ENCODE measurements at places on chromosomes 13 and 19.

DNA sequence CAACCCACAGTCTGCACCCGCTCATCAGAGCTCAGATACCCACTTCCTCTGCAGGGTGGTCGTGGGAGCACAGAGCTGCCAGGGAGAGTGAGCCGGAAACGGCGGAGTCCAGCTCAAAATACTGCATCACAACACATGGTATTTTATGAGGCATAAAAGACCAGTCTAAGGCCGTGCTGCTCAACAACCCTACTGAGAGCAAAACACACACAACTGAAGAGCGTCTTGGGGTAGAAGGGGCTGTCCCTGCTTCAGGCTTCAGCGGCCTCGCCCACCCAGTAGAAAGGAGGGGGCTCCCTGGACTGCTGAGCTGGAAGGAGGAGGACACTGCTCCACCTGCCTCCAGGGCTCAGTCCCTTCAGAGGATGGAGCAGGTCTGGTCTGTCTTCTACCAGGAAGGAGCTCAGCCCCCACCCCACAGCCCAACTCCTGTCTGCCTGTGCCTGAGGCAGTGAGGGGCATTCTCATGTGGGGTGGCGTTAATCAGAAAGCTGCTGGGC, 36.9 kb downstream of the NAXD start:
- no peak for DNase-seq

DNA sequence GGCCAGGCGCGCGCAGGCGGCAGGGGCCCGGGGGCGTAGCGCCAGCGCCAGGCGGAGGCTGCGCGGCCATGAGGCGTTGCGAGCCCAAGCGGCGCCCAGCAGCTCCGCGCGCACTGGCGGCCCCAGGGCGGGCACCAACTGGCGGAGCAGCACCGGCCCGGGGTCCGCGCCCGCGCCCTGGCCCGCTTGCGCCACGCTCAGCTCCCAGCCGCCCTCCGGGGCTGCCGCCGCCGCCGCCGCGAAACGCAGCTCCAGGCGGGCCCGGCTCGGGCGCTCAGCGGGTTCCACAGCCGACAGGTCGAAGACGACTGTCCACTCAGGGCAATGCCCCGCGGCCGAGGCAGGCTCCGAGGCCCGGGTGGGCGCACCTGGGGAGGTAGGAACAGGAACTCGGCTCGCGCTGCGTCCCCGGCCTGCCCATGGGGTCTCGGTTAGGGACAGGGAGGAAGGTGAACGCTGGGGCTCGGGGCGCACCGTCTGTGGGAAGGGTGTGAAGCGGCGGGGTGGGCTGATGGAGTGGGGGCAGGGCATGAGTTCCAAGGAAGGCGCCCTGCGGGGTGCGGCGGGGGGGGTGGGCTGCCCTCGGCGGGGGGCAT, 26.8 kb downstream of the CERS1 start:
- no peak for DNase-seq

GRCh38 chr13:25673711-25674110, 301.9 kb downstream of the ATP8A2 start:
- DNase-seq: no peak

GRCh38 chr19:6527893-6528543, 2.8 kb upstream of the TNFSF9 start:
- DNase-seq: no peak

DNA sequence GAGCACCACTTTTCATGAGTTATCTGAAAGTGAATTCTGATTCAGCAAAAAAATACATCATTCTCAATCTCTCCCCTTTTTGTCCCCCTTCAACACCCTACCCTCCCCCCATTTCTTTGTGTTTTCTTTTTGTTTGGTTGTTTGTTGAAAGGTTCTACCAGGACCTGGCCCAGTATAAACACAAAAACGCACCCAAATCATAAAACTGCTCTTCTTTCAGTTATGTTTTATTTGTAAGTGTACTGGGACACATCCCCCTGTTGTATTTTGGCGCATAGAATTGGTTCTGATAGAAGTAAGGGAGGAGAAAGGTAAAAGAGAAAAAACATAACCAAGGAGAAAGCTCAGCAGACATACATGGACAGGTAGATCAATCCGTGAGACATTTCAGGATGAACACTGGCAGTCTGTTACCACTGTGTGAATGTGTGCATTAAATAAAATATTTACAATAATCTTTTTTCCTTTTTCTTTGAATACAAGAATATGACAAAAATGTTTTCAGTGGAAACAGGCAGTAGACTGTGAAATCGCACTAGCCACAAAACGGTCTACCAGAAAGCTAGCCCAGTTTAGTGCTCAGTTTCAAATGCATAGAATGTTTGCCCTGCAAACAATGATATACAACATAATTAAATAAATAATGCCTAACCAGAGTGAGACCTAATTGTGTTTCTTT, 4.2 kb downstream of the POU4F1 start:
- DNase-seq: no peak

DNA sequence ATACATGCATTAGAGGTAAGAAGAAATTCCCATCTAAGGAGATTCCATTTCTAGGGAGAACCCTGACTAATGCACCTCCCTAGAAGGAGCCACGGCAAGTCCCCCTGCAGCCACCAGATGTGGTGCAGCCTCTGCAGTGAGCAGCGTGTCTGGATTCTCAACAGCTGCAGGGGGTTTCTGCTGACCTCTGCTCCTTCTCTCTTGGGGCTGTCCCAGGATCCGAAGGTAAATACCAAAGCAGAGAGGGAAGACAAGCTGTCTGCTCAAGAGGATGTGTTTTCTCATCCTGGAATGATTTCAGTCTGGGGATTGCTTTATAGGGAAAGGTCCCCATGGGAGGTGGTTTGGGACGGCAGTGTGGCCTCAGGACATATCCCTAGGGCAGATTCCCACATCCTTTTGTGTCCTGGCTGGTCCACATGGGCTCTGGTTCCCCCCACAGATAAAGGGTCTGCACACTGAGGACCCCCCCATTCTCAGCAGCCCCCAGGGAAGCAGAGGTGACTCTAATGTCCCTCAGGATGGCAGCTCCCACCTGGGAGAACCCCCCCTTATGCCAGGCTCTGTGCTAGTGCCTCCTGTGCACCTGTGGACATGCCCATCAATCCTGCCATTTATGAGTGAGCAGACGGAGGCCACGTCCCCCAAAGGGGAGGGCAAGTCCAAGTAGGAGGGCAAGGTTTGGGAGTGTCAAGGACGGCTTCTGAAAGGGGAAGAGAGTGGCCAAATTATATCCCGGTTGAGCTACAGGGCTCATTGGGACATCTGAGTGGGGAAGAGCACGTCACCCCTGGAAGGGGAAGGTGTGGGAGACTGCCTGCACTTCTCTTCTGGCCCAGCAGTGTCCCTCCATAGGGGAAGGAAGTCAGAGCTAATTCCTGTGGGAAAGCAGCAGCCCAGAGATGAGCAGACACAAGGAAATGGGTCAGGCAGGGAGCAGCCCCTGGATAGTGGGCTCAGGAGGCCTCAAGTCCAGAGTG, 10.2 kb upstream of the OR10H5 start:
- no peak for DNase-seq

GRCh38 chr19:13959962-13960862, 7.9 kb downstream of the DCAF15 start:
- no peak for DNase-seq

DNA sequence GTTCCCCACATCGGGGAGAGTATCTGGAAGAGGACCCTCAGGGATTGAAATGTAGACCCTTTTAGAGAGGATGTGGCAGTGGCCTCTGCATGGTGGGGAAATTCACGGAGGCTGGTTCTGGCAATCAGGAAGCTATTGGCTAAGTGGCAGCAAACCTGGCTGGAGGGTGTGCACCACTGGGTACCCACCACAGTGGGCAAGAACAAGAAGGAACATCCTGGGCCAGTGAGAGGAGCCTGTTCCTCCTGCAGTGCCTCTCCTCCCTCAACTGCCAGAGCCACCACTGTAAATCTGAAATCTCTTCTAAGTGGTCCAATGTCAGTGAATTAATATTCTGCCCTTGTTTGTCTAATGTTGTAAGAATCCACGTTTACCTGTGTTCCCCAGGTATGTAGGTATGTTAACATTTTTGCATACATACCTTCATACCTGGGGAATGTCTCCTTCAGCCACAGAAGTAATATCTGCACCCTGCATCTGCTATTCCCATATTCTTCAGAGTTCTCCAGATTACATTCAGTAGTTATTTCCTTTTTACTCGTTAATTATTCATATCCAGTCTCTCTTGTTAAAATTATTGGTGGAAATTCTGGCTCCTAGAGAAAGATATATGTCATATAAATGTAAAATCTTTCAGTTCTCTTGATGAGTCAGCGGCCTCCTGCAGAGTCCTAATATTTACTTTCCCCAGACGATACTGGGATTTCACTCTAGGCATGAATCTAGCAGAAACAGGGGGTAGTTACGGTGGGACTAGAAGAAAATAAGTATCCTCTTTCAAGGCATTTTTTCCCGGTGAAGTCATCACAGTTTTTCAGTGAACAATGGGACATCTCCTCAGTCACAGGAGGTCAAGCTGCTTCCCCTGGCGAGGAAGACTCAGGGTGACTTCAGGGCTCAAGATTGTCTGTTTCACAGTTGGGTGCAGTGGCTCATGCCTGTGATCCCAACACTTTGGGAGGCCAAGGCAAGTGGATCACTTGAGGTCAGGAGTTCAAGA, 148.3 kb downstream of the MYO16 start:
- DNase-seq: no peak

DNA sequence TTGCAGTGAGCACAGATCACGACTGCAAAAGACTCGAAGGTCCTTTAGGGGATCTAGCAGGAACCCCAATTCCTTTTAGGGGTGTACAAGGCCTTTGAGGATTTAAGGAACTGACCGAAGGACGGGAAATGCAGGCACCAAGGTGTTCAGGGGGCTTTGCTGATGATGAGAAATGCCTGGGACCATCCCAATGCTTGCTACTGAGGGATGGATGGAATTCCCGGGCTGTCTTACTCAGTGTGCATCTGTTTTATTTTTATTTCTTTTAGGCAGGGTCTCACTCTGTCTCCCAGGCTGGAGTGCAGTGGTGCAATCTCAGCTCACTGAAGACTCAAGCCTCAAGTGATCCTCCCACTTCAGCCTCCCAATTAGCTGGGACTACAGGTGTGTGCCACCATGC, 11.3 kb downstream of the PRR22 start:
- DNase-seq: no peak

DNA sequence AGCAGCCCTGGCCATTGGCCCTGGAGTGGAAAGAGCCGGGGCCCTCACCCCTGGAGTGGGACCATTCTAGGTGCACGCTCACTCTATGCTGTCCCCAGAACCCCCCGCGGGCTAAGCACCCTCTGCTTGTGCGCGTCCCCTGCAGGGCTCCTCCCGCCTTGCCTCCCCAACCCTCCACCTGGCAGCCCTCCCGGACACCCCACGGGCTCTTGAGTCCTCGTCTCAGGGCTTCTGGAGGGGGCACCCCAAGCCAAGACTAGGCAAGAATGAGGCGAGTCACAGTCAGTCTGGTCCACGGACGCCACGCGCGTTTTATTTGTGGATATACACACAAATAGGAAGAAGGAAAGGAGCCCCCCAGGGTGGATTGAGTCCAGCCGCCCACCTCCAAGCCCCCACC, 7.0 kb upstream of the TMEM161A start:
- no peak for DNase-seq

DNA sequence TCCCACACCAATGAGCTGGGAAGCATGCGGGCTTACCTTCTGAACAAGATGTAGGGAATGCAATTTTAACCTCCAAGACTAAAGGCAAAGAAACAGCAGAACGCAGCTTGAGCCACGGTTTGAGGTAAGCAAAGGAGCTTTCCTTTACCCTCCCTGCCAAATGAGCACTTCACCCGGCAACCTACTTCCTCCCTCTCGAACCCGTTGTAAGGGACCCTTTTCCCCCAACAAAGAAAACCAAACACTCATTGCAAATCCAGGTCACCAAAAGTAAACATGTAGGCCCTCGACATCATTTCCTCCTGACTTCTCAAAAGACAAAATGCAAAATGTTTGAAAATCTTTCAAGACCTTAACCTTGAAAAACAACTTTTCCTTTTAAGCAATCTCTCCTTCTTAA, 65.3 kb downstream of the ABCC4 start:
- DNase-seq: no peak

GRCh38 chr19:18205200-18205892, 1.5 kb upstream of the RAB3A start:
- DNase-seq: peak; percentile 24

GRCh38 chr13:45512098-45512496, 47.4 kb downstream of the COG3 start:
- no peak for DNase-seq

GRCh38 chr13:79987323-79987722, 353.6 kb downstream of the SPRY2 start:
- no peak for DNase-seq

- no peak for DNase-seq
Observed at GRCh38 chr13:84702174-84702573, 819.9 kb upstream of the SLITRK1 start.
